Iris pigment epithelial cell (primary cell): ENCODE measurements at places on chromosomes 11 and 22.
A peak's percentile ranks its signal among the peaks of the same experiment; 100 is the strongest.

DNA sequence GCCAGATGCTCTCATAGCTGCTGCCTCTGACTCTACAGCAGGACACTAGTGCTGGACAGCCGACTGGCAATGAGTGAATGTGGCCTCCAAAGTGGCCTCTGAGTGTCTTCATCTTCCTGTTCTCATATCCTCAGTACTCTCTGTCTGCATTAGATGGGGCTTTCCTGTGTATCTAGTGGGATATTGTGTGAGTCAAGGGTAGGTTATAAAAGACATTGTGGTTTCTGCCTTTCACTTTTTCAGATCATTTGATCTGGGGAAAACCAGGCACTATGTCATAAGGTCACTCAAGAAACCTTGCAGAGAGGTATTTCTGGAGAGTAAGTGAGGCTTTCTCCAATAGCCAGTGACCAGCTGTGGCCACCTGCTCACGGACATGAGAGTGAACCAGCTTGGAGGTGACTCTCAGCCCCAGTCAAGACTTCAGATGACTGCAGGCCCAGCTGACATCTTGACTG, 333.6 kb upstream of the NCAM1 start:
- DNase-seq: no peak

GRCh38 chr11:58446294-58446693, 4.3 kb upstream of the OR5B12 start:
- DNase-seq: no peak

DNA sequence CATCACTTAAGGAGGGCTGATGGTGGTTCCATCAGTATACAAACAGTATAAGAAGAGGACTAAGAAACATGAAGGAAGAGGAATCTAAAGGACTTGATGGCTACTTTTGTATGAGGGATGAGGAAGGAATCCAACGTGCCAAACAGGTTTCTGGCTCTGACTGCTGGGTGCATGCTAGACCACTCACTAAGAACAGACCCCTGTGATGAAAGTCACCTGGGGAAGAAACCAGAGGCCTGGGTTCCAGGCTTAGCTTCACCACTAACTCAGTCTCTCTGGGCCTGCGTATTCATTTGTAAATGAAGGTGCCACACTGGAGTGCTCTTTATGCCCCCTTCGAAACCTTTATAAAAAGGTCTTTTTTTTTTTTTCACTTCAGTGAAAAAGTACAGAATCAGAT, 55.1 kb downstream of the AAMDC start:
- no peak for DNase-seq

GRCh38 chr11:65640483-65641296, 2.8 kb downstream of the SIPA1 start:
- DNase-seq: no peak

DNA sequence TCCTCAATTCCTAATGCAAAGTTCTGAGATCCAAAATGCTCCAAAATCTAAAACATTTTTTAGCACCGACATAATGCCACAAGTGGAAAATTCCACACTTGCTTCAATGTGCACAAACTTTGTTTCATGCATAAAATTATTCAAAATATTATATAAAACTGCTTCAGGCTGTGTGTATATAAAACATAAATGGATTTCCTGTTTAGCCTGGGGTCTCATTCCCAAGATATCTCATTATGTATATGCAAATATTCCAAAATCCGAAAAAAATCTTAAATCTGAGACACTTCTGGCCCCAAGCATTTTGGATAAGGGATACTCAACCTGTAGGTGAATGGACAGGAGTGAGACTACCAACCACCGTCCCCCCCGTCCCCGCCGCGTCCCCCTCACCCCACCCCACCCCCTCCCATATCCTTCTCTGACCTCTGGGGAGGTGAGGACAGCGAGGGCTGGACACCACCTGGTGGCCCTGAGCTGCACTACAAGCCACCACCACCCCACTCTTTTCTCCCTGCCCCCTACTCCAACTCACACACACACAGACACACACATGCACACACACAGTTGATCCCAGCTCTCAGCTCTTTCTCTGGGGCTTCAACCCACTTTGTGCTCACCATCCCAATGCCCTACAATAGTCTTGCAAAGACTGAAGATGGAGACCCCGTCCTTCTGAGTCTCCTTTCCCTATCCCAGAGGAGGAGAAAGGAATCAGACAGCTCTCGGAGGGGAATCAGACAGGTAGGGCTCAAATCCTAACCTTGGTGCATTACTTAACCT, 101.0 kb downstream of the PDE2A start:
- peak; percentile 37 for DNase-seq

DNA sequence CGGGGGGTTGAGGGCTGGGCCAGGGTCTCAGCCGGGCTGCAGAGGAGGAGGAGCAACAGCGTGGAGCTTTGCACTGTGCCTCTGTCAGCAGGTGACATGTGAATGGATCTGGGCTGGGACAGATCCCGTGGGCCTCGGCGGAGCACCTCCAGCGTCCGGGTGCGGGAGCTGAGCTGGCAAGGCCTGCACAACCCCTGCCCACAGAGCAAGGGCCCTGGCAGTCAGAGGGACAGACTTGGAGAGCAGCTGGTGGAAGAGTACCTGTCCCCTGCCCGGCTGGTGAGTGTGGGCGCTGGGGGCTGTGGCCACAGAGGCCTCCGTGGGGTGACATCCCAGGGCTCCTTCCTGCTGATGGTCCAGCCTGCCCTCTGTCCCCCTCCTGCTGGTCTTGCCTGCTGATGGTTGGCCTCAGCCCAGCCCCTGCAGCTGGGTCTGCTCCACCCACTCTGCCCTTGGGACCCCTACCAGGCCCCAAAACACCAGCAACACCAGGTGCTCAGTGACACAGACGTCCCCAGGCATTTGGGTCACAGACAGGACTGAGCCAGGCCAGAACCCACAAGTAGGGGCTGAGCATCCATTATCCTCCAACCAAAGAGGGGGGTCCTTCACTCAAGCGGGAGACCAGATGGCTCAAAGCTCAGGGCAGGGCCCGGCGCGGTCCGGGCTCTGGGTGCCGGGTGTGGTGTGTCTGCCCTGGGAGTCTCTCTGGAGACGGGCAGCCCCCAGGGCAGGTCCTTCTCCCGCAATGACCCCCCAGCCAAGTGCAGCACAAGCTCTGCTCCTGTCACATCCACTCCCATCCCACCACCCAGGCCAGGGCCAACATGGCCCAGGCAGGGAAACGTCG, 3.5 kb downstream of the LRRC56 start:
- no peak for DNase-seq

DNA sequence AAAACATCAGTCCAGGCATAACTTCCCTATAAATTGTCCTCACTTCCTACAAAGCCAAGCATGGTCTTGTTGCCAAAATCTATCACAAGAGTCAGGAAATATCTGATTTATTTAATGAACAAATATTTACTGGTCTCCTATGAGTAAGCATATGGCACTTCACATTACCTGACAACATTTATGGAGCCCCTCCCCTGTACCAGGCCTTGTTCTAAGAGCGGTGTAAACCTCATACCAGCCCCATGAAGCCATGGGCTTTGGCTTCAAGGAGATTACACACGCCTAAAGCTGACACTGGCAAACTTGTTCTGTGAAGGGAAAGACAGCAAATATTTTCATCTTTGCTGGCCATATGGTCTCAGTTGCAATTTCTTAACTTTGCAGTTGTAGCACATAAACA, 43.0 kb upstream of the EIF3D start:
- no peak for DNase-seq

GRCh38 chr11:26142891-26143290, 189.0 kb upstream of the ANO3 start:
- no peak for DNase-seq

GRCh38 chr11:62260261-62260953, 9.6 kb upstream of the SCGB2A2 start:
- DNase-seq: no peak

DNA sequence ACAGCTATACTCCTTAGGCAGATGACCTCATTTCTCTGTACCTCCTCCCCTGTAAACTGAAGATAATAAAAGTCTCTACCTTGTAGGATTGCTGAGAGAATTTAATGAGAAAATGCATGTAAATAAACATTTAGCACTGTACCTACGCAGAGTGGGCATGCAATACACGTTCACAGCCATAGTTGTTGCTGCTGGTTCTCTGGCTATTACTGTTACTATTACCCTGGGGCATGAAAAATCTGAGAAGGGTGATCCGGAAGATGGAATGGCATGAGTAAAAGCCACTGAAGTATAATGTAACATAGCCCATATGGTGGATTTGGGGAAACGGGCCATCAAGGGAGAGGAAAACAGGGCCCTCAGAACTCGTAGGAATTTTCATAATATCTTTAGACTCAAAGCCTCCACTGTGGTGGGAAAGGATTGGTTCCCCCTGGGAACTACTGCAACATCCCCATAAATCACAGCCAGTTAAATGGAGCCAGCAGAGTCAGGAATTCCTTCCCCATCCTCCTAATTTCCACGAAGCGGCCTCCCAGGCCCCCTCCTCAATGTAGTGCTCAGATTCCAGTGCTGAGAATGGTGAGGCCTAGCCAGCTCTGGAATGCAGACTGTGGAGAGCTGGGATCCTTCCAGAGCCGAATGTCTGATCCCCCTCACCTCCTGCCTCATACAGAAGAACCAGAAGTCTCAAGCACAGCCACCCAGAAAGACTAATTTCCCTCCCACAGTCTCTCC, 205.3 kb downstream of the MN1 start:
- no peak for DNase-seq

- no peak for DNase-seq
Measured at GRCh38 chr11:15886866-15887265, 469.5 kb downstream of the SOX6 start.

GRCh38 chr11:116164843-116165242, 607.9 kb downstream of the BUD13 start:
- no peak for DNase-seq

DNA sequence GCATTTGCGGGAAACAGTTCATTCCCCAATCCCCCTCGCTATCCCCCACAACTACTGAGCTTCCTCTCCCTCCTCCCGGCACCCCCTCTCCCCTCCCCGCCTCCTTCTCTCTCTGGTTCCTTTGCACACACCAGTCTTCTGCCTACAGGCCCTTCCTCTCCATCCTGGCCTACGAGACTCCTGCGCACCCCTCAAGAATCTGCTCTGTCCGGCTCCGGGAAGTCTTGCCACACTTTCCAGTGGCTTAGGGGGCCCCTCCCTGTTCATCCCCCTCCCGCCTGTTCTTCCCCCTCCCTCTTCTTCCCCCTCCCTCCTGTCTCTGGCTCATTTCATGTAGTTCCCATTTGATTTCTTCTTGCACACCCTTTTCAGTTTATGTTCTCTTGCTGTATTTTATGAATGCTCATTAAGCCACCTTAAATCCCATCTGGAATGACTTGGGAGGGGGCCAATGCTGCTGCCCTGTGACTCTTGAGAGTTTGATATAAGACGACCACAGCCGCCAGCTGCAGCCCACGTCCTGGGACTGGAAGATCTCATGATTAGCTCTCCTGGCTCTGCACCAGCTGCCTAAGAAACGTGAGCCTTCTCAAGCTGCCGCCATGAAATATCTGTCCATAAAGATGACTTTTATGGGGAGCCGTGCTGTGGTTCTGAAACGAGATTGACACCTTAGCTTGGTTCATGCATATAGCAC, 50.9 kb downstream of the RPS6KA4 start:
- DNase-seq: peak; percentile 21

DNA sequence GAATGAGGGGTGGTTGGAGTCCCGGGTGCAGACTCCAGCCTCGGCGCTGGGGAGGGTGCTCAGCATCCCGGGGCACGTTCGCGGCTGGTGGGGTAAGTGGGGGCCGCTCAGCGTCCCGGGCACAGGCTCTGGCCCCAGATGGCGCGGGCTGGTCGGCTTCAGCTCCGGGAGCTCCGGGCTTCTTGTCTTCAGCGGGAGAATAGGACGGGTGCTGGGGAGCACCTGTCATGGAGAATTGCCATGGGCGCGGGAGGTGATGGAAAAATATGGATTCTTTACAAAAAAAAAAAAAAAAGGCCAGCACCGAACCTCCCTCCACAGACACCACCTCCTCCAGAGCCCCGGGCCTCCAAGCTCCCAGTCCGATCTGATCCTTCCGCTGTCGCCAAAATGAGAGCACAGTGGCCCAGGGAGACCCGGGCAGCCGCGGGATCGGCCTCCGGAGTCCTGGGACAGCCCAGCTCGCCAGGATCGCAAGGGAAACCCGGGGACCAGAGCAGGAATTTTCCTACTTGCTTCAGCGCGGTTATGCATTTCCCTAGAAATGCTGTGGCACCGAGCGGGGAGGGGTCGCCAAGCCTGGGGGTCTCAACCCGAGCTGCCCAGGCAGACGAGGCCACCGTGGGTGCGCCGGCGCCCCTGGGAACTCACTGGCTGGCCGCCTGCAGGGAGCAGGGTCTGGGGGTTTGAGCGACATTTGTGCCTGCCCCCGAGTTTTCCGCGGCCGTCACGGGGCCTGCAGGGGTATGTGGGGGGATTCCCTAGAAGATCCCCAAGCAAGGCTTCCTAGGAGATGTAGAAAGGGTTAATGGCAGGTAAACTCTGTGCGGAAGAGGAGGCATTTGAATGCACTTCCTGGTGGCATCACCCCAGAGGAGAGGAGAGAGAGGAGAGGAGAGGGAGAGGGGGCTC, 1336.9 kb downstream of the BRD1 start:
- DNase-seq: no peak

GRCh38 chr11:36011574-36011973, 67.7 kb downstream of the LDLRAD3 start:
- DNase-seq: no peak

GRCh38 chr22:38724926-38725571, 19.3 kb downstream of the GTPBP1 start:
- DNase-seq: peak; percentile 42

DNA sequence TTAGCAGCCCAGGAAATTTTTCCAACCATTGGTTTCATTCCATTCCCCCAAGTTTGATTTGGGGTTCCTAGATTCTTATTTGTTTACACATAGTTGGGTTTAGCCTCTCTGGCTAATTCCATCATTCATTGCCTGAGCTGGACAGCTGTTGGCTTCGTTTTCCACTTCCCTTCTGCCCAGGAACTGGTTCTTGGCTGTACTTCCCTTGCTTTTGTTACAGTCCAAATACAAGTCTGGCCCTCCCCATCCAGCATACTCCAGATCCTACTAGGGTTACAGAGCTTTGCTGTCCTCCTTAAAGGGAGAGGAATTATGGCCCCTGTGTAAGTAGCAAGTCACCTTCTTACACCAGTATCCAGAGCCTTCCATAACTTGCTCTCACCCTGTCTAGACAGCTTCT, 356.3 kb downstream of the FAT3 start:
- no peak for DNase-seq

DNA sequence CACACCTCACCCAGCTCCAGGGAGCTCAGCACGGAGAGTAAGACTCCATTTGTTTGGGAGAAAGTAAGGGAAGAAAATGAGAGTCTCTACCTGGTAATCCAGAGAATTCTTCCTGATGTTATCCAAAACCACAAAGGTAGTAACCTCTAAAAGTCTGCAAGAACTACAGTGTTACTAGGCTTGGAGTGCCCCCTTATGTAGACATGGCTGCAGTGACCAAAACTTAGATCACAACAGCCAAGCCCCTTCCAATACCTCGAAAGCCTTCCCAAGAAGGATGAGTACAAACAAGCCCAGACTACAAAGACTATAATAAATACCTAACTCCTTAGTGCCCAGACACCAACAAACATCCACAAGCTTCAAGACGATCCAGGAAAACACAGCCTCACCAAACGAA, 4.9 kb downstream of the UBE2L6 start:
- no peak for DNase-seq

- no peak for DNase-seq
Measured at GRCh38 chr22:48886604-48887393, 940.9 kb downstream of the BRD1 start.
